ENCODE measurements at places on chromosomes 4 and X.

GRCh38 chr4:53659737-53660136 is 68.5 kb upstream of the LNX1 start:
- no peak for DNase-seq

DNA sequence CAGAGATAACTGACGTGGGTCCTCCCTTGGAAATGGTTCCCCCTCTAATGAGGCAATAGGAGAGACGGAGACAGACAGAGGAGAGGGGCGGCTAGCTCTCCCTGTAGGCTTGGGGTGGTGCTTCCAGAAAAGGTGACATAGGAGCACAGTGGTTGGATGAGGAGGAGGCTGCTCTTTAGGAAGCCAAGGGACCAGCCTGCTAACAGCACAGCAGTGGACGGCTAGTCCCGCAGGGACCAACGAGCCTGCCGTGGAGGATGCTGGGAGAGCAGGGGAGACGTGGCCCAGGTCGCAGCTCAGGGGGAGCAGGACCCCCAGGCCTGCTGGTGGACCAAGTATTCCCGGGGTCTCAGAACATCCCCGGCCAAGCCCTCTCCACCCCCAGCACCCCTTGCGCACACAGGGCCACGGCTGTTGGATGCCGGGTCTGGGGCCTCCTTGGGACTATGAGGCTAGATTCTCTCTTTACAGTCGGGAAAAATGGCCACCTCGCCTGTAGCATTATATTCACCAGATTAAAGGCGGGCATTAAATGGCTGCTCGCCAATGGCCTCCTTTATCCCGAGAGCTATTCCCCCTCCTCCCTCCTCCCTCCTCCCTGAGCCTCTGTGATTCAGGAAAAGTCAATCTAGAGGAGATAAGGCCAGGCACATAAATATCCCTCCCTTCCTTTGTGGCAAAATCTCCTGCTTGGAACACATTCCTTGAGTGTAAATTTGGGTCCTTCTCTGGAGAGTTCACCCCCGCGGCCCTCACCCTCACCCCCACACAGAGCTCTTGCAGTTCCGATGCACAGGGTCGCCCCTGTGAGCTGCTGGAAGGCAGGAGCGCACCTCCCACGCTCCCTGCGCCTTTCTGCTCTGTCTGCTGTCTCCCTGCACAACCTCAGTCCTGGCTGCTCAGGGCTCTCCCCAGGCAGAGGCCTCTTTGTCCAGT is 30.5 kb upstream of the NSG1 start:
- no peak for DNase-seq

- DNase-seq = no peak
These were observed 251.1 kb upstream of the DIAPH2 start for GRCh38 chrX:96433409-96434077.

GRCh38 chr4:99648321-99648720 is 9.3 kb downstream of the C4orf54 start:
- no peak for DNase-seq

GRCh38 chr4:10706236-10706635 is 21.7 kb upstream of the CLNK start:
- peak; percentile 32 for DNase-seq

DNA sequence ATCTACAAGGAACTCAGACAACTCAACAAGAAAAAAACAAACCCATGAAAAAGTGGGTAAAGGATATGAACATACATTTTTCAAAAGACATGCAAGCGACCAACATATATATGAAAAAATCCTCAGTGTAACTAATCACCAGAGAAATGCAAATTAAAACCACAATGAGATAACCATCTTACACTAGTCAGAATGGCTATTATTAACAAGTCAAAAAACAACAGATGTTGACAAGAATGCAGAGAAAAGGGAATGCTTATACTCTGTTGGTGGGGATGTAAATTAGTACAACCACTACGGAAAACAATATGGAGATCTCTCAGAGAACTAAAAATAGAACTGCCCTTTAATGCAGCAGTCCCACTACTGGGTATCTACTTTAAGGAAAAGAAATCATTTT is 12.1 kb downstream of the NIPAL1 start:
- no peak for DNase-seq

DNA sequence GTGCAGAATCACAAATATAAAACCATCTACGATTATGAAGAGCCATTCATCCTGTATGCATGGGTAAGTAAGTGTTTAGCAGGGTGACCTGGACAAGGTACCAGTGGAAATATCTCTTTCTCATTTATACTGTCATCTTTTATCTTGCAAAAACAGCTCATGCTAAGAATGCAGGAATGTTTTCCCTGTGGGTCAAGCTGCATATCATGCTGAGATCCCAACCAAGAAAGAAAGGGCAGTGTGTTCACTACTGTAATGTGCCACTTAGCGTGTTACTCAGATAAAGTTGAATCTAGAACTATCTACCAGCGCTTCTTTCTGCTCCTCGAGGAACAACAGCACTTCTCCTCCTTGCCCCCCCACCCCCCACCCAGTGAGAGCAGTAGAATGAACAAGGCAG is 212.7 kb upstream of the TBL1X start:
- no peak for DNase-seq

DNA sequence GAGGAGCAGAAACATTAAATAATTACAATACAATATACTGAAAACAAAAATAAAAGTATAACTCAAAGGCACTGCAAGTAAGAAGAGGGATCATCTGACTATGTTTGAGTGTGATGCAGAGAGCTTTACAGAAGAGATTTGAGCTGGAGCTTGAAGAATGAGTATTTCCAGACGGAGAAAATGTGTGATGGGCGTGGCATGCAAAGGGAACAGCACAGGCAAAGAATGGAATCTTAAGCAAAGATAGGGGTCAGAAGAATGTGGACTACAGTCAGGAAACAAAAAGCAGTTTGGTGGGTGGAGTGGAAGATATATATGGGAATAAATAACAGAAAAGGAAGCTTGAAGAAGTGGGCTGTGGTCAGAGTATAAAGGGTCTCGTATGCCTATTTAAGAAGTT is 45.5 kb downstream of the OPHN1 start:
- no peak for DNase-seq

- DNase-seq = no peak
These were observed 43.0 kb upstream of the PDLIM3 start for GRCh38 chr4:185578284-185578683.

DNA sequence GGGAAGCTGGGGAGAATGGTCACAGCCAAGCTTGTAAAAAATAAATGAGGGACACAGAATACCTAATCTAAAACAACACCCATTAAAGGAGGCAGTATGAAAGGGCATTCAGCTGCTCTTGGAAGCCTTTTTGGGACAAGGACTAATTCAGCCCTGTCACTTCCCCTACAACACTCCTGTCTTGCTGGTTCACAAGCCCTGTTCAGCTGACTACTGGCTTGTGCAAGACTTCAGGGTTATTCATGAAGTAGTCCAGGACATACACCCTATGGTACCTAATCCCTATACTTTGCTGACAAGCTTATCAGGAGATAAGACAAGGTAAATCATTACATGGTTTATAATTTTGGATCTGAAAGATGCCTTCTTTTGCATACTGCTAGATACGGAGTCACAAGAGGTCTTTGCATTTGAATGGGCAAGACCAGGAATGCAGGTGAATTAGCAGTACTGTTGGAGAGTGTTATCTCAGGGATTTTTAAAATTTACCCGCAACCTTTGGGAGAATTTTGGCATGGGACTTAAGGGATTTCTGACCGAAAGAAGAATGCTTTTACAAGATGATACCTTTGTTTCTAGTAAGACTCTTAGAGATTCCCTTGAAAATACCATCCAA is 103.2 kb upstream of the LANCL3 start:
- no peak for DNase-seq

DNA sequence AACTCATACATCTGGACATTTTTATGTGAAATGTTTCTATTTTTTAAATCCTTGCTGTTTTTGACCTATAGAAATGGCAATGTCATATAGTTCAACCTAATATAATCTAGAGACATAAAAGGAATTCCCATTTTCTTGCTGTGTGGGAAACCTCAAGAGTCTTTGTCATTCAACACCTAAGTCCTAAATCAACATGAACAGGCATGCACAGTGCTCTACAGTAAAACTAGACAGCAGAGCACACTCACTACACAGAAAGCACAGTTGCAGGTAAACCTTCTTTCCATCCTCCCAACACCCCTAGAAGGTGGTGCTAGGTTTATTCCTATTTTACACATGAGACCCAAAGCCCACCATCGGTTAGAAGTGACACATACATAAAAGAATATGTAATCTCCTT is 79.1 kb upstream of the C1QTNF7 start:
- DNase-seq = no peak

- DNase-seq = peak; percentile 64
These were observed 545.3 kb upstream of the GRID2 start for GRCh38 chr4:91758487-91758886.

- no peak for DNase-seq
These were observed 144.8 kb upstream of the CPEB2 start for GRCh38 chr4:14857475-14857874.

GRCh38 chr4:123579961-123580360 is 183.4 kb downstream of the SPRY1 start:
- DNase-seq = no peak

- no peak for DNase-seq
These were observed 30.5 kb upstream of the RBPJ start for GRCh38 chr4:26290321-26290720.

DNA sequence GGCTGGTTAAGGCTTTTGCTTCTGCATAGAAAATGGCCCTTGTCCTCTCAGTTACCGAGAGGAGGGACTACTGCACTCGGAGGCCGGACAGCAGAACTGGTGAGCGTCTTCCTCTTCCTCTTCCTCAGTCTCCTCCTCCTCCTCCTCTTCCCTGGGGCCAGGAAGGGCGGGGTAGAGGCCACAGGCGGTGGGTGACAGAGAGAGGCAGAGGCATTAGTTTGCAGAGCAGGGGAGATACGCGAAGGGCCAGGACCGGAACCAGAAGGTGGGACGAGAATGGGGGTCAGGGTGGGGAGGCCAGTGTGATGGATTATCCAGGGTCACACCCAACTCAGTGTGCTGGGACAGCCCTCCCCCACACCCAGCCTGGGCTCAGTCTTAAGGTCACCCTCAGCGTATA is 14.5 kb downstream of the IQSEC2 start:
- DNase-seq = no peak

GRCh38 chr4:8540991-8541390 is 39.2 kb upstream of the GPR78 start:
- no peak for DNase-seq

- DNase-seq = no peak
These were observed 650.0 kb upstream of the HTR2C start for GRCh38 chrX:113933931-113934330.

DNA sequence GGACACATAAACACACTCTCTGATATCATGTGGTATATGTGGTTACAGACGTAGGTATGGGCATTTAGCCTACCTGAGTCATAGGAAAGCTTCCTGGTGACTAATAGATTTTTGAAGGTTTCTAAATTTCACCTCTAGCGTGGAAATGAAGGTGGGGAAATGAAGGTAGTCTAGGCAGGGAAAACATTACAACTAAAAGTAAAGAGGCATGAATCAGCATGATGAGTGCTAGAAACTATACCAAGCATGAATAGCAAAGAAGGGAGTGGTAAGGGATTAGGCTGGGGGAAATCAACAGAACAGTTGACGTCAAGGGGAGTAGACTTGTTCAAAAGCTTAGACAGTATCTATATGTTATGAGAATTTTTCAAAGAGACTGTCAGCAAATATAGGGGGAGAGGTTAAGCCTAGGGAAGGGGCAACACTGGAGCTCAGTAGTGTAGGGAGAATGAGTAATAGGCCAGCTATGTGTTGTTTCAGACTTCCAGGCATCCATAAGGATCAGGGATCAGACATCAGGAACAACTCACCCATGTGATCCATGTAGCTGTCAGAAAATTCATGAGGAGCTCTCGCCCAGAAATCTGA is 279.3 kb upstream of the DIPK2B start:
- DNase-seq = peak; percentile 59

GRCh38 chr4:183563874-183564273 is 59.0 kb downstream of the ING2 start:
- DNase-seq = no peak

GRCh38 chrX:3442691-3443090 is 96.2 kb upstream of the MXRA5 start:
- DNase-seq = no peak

GRCh38 chrX:74534569-74535038 is 79.8 kb downstream of the RLIM start:
- DNase-seq = no peak

DNA sequence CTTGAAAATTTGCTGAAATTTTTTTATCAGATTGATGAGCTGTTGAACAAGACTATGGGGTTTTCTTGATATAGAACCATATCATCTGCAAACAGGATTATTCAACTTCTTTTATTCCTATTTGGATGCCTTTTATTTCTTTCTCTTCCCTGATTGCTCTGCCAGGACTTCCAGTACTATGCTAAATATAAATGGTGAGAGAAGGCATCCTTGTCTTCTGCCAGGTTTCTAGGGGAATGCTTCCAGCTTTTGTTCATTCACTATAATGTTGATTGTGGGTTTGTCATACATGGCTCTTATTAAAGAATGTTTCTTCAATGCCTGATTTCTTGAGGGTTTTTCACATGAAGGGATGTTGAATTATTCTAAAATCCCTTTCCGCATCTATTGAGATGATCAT is 1139.5 kb downstream of the FAM133A start:
- DNase-seq = no peak

DNA sequence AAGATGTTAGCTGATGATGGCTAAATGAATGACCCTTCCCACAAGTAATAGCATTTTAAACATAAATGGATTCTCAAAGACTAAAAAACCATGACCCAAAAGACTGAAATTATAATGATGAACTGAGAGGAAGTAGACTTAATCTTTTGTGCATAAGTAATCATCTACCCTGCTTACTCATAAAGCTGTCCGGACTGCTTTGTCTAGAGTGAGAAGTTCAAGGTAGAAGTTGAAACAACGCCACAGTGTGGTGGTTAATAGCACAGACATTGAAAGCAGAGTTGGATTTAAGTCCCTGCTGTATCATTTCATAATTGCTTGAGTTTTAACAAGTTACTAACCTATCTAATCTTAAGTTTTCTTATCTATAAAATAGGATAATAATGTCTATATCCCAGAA is 346.6 kb downstream of the CENPC start:
- DNase-seq = peak; percentile 53

DNA sequence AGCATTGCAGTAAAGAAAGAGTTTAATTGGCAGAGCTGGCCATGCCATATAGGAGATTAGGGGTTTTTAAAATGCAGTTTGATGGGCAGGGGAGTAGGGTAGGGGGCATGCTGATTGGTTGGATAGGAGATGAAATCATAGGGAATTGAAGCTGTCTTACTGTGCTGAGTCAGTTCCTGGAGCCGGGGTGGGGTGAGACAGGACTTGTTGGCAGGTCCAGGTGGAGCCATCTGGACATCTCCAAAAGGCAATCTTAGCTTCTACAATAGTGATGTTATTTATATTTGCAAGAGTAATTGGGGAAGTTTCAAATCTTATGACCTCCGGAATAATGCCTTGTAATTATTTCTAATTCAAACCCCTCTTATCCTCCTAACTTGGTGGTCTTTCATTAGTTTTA is 32.4 kb upstream of the PGM2 start:
- DNase-seq = no peak

- DNase-seq = peak; percentile 50
These were observed 33.7 kb downstream of the AMMECR1 start for GRCh38 chrX:110284159-110284558.

- DNase-seq = no peak
These were observed 10.8 kb upstream of the C4orf54 start for GRCh38 chr4:99668472-99668871.
